ENCODE measurements at places on chromosomes 1 and 21. TPM values are rescaled to one million over a fixed set of nuclear protein-coding genes. Genes with fewer than 3 reads are reported as not detected.

- no peak overlapping the region for H3K4me3 ChIP-seq
- no peaks in the 10 kb centered on the region for H3K27me3 ChIP-seq
- peaks cover 8% of the 10 kb centered on the region for H3K4me1 ChIP-seq
- DNase-seq = no peak
These were observed 644.2 kb upstream of the PLXNA2 start for GRCh38 chr1:208888376-208888775.

DNA sequence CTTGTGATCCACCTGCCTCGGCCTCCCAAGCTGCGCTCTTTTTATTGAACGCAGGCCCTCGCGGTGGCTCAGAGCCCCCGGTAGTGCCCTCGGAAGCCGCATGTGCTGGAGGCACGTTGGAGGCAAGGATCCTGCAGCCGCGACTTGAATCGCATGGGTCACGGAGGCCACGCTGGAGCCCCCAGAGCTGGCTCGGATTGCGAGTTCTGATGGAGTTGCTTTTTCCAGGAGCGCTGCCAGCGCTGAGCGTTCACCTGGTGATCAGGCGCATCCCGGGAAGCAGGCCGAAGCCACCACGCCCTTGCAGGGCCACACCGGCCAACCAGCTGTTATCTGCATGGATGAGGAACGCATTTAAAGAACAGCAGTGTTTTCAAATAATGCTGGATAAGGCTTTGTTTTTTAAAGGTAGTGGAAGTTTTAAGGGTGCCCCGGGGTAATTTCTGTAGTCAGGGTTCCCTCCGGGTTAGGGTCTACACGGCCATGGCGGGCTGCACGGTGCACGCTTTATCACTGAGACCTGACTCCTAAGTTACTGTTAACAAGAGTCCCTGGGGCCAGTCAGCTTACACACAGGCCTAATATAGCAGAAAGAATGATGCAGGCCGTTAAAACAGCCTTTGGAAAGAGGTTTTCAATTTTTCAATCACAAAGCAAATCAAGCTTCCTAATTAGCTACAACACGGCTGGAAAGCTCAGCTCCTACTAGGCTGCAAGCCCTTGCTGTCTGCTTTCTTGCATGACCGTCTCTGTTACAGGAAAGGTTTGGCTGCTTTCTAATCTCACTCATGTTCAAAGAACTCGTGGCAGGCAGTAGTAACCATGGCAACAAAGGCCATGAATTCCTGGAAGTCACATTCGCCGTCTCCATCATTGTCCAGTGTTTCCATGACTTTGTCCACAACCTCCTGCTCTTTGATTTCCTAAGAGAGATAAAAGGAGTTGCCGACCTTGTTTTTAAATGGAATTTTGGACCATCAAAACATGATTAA, 6.0 kb downstream of the S100B start:
- H3K4me1 ChIP-seq = peaks cover 14% of the 10 kb centered on the region
- H3K27ac ChIP-seq = no peak overlapping the region
- no peak overlapping the region for H3K4me3 ChIP-seq
- no peaks in the 10 kb centered on the region for H3K36me3 ChIP-seq
- DNase-seq = peak; percentile 22

- no peaks in the 10 kb centered on the region for H3K27me3 ChIP-seq
- no peaks in the 10 kb centered on the region for H3K36me3 ChIP-seq
- H3K27ac ChIP-seq = no peak overlapping the region
- no peak overlapping the region for H3K4me3 ChIP-seq
These were observed 189.1 kb upstream of the RNPC3 start for GRCh38 chr1:103336408-103336807.

GRCh38 chr1:85495556-85495955, 30.6 kb upstream of the DDAH1 start:
- H3K36me3 ChIP-seq = no peaks in the 10 kb centered on the region
- no peak overlapping the region for H3K27ac ChIP-seq
- H3K27me3 ChIP-seq = no peaks in the 10 kb centered on the region
- no peak overlapping the region for H3K4me3 ChIP-seq
- H3K4me1 ChIP-seq = no peaks in the 10 kb centered on the region
- DNase-seq = no peak

GRCh38 chr1:41427122-41427913, 57.2 kb downstream of the EDN2 start:
- no peak overlapping the region for H3K27ac ChIP-seq
- no peak overlapping the region for H3K4me3 ChIP-seq
- no peak for DNase-seq
- no peaks in the 10 kb centered on the region for H3K27me3 ChIP-seq

METTL13 gene
- total RNA-seq = 45.4 TPM

DNA sequence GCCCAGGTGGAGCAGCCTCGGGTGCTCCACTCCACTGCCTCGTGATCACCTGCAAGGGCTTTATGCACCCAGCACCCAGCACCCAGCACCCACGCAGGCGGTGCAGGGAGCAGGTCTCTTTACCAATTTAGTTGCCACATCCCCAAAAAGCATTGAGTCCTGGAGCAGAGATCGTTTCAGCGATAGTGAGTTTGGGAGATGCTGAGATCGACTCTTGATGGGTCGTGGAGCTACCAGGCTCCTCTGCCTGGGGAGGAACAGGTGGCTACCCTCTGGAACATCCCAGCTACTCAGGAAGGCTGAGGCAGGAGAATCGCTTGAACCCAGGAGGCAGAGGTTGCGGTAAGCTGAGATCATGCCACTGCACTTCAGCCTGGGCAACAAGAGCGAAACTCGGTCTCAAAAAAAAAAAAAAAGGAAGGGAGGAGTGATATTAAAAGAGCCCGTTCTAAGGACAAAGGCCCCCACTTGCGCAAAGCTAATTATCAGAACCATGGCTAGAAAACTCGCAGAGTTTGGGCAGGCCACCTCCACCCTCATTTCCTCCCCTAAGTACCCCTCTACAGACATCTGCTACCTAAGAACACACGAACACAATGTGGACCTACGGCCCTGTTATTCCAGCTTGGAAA, 106.5 kb upstream of the SLC45A1 start:
- H3K36me3 ChIP-seq = no peaks in the 10 kb centered on the region
- H3K4me3 ChIP-seq = no peak overlapping the region
- no peak overlapping the region for H3K27ac ChIP-seq
- no peak for DNase-seq
- peaks cover 29% of the 10 kb centered on the region for H3K4me1 ChIP-seq
- no peaks in the 10 kb centered on the region for H3K27me3 ChIP-seq

GRCh38 chr21:43771199-43771675, 4.9 kb downstream of the CSTB start:
- peaks cover 5% of the 10 kb centered on the region for H3K36me3 ChIP-seq
- no peaks in the 10 kb centered on the region for H3K27me3 ChIP-seq

DNA sequence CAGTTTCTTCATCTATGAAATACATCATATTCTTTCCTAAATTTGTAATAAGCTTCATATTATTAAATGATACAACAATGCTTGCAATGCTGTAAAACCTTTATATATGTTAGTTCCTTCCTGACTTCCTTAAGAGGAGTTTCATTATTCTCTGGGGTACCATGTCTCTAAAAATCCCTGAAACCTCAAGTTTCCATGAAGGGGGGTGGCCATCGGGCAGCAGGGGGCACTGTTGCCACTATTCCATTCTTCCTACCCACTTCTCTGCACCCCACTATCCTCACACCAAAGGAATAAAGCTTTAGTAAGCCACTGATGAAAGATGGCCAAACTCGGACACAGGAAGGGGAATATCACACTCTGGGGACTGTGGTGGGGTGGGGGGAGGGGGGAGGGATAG, 9.0 kb upstream of the DMRTB1 start:
- H3K4me1 ChIP-seq = peaks cover 45% of the 10 kb centered on the region
- H3K27ac ChIP-seq = peak overlapping the region; percentile 88
- no peaks in the 10 kb centered on the region for H3K36me3 ChIP-seq
- H3K27me3 ChIP-seq = no peaks in the 10 kb centered on the region
